ENCODE measurements at places on chromosomes 2 and 18. TPM values are rescaled to one million over a fixed set of nuclear protein-coding genes. Genes with fewer than 3 reads are reported as not detected.

UGT1A5 gene
- not detected for total RNA-seq

MFSD6 gene
- 44.9 TPM for total RNA-seq

APCDD1 gene
- not detected for total RNA-seq

MYCN gene
- not detected for total RNA-seq

DNA sequence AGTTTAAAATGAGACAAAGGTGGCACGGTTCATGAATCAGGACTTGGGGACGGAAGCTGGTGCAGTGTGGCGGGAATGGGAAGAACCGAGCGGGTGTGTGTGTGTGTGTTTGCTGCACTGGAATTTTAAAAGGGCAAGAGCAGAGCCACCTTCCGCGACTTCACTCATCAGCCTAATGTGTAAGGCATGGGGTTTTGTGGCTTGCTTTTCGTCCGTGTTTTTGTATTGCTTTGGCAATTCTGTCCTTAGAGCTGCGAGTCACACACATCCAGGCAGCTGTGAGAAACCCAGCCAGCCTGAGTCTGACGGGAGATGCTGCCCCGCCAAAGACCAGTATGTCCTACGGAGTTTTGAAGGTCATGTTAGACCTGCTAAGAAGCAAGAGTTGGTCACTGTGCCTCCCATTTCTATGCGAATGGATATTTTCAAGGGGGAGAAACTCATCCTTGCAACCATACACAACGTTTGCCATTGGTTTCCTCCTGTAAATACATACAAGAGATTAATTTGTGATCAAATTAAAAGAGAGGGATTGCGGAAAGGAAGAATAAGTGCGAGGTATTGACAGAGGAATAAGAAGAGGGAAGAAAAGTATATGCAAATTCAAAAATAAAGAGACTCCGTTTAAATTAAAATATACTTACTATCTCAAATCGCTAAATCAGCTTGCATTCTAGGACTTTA is 665 bp upstream of the CACNB4 start:
- H3K4me3 ChIP-seq = peak overlapping the region; percentile 80
- no peak for DNase-seq
- H3K27me3 ChIP-seq = peaks cover 43% of the 10 kb centered on the region
- peaks cover 4% of the 10 kb centered on the region for H3K36me3 ChIP-seq
- no peak overlapping the region for H3K27ac ChIP-seq
- H3K4me1 ChIP-seq = peaks cover 22% of the 10 kb centered on the region

DNA sequence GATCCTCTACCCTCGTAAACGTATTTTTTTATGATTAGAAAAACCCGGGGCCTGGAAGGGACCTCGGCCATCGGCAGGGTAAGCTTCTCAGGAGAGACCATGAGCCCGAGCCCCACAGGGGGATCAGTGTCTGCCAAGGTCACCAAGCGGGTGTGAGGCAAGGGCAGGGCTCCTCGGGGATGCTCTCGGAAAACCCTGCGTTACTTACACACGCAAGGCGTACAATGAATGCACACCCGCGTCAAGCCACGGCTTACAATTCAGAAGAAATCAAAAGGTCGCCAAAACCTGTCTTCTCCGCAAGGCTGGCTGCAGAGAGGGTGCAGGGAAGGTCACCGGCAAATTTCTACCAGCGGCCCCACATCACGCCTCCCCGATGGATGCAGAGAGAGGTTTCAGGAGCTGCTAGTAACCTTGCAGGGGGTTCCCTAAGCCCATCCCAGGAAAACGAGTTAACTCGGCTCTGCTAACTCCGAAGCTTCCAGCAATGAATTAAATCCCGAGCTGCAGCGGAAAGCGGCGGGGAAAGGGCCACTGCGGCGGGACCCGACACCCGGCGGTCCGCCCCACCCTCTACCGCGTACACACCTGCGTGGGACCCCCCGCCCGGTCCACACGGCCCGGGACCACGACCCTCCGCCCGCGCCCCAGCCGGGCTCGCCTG is 638 bp downstream of the ST3GAL5 start:
- DNase-seq = no peak
- peak overlapping the region; percentile 14 for H3K27ac ChIP-seq
- H3K4me1 ChIP-seq = peaks cover 69% of the 10 kb centered on the region

All from natural killer cell treated with Interleukin-12 subunit alpha and Interleukin-12 subunit beta and Interleukin-15 and Interleukin-18, amount 100 ng/mL, for 72 hours (primary cell).